Activated T-helper 1 cell treated with anti-CD3 and anti-CD28 coated beads, Interleukin-2, amount 50 U/mL, for 16 hours (primary cell): ENCODE measurements at places on chromosomes 6 and 20.

- no peak for DNase-seq
These were observed 84.1 kb upstream of the FOXP4 start for GRCh38 chr6:41462033-41462432.

GRCh38 chr20:63056236-63057170 lies 49.7 kb upstream of the BHLHE23 start:
- DNase-seq, result no peak

DNA sequence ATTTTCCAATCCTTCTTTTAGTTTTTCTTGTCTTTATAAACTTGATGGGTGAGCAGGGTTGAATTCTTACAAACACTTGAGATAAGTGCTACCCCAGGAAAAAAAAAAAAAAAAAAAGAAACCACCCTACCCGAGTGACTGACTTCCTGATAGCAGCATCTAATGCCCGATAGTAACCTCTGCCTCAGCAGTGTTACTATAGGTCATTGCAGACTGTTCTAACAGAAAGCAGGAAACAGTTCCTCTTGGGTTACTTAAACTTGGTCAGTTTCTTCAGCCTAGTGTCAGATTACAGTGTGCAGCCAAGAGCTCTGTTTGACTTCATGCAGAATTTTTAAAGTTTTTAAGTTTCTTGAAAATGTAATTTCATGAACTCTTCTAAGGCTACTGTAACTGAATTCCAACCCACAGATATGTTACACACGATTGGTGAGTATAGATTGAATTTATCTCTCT lies 2.1 kb downstream of the MYLIP start:
- DNase-seq, result no peak

GRCh38 chr20:8851446-8851845 lies 217.4 kb upstream of the PLCB4 start:
- DNase-seq, result no peak
